GM12892 (cell line): ENCODE measurements at places on chromosomes 5 and 9.

GRCh38 chr5:172410160-172410559 lies 44.2 kb downstream of the SH3PXD2B start:
- DNase-seq, result no peak

DNA sequence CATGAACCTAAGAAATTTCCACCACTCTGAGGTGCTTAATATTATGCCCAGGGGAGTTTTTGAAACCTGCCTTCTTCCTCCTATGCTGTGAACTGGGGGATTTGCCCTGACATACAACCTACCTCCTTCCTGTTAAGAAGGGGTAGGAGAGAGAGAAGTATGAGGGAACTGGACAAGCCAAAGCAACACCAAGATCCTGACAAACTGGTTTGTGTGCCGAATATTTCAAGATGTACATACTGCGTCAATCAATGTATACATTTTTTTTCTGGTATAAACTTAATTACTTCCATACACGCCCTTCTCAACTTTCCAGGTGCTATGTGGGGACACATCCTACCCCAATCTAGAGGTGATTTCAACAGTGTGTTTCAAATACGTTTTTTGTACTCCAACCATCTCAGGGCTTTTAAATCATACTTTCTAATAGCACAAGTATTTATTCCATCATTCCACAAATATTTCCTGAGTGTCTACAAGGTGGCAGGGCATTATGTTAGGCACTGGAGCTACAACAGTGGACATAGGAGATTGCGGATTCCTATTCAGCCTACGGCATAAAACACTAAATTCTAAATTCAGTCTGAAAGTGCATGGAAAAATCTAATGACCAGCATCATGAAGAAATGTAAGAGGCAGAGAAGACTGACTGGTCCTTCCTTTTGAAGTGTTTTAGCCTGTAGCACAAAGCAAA lies 70.1 kb upstream of the IFNK start:
- no peak for DNase-seq

- DNase-seq, result no peak
Measured at GRCh38 chr9:27414220-27414761, 109.8 kb upstream of the IFNK start.

- DNase-seq, result no peak
Measured at GRCh38 chr5:108472237-108472636, 90.3 kb upstream of the FBXL17 start.

GRCh38 chr9:16062542-16063240 lies 509.8 kb downstream of the CCDC171 start:
- DNase-seq, result no peak

- DNase-seq, result no peak
Measured at GRCh38 chr9:7892975-7893374, 93.4 kb upstream of the DMAC1 start.
